ENCODE measurements at places on chromosomes 2 and 18.

DNA sequence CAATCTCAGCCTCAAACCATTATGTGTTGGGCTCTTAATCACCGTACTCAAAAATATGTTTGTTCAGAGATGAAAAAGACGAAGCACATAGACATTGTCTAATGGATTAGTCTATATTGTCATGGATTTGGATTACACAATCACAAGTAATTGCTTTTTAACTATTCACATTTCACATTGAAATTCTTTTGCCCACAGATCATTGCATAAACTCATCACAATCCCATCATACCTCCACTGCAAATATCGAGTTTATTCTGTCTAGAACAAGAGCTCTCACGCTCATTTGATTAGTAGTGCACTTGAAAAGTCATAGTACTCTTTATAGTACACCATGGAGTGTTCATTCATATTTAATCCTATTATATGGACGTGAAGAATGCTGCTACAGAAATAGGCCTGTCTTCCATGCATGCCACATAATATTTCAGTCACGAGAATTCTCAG is 97.9 kb upstream of the SOX11 start:
- no peak for DNase-seq

- no peak for DNase-seq
Observed at GRCh38 chr2:181724662-181725061, 44.3 kb upstream of the NEUROD1 start.

- peak; percentile 70 for DNase-seq
Observed at GRCh38 chr2:201697899-201698298, 545 bp downstream of the MPP4 start.

GRCh38 chr18:49223837-49224529 is 236.5 kb downstream of the DYM start:
- DNase-seq, result no peak

GRCh38 chr18:74252039-74252395 is 39.7 kb downstream of the CYB5A start:
- no peak for DNase-seq

GRCh38 chr2:16204251-16204650 is 263.9 kb downstream of the MYCN start:
- DNase-seq, result no peak

- DNase-seq, result no peak
Observed at GRCh38 chr2:180319586-180320405, 312.7 kb upstream of the CWC22 start.

DNA sequence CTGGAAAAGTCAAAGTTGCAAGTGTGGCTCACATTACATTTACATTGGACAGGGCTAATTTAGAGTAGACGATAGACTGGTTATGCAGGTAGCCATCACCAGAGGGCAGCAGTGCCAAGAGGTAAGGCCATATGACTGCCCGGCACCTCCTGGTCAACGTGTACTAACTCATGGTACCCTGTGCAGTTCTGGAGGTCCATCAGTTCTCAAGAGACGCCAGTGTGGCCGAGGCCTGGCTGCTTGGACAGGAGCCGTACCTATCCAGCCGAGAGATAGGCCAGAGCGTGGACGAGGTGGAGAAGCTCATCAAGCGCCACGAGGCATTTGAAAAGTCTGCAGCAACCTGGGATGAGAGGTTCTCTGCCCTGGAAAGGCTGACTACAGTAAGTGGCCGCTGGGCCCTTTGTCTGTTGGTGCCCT is 65.8 kb upstream of the EML6 start:
- no peak for DNase-seq

DNA sequence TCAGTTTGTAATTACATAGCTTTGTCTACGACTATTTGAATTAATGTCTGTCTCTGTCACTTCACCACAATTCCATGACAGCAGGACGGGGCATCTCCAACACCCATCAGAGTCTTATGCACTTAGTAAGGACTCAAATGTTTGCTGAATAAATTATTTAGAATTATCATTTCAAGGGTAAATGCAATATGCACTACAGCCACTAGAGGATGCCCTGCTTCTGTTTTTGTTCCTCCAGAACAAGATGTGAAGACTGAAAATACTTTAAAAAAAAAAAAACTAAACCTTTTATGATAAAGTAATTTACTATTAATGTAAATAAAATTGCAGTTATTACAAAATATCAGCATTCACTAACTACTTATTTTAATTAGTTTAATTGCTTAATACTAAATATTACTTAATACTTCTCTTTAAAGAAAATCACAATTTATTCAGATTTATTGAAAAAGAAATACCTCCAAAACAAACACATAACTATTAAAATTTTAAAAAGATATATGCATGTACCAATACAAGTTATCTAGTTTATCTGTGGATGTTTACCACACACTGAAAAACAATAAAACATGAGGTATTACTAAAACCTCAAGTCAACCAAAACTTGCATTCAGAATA is 3.2 kb downstream of the PIGN start:
- DNase-seq, result no peak

All from AG04449 (cell line).